Activated CD8-positive, alpha-beta memory T cell treated with anti-CD3 and anti-CD28 coated beads for 1 hour (primary cell): ENCODE measurements at places on chromosomes 5 and 9.

DNA sequence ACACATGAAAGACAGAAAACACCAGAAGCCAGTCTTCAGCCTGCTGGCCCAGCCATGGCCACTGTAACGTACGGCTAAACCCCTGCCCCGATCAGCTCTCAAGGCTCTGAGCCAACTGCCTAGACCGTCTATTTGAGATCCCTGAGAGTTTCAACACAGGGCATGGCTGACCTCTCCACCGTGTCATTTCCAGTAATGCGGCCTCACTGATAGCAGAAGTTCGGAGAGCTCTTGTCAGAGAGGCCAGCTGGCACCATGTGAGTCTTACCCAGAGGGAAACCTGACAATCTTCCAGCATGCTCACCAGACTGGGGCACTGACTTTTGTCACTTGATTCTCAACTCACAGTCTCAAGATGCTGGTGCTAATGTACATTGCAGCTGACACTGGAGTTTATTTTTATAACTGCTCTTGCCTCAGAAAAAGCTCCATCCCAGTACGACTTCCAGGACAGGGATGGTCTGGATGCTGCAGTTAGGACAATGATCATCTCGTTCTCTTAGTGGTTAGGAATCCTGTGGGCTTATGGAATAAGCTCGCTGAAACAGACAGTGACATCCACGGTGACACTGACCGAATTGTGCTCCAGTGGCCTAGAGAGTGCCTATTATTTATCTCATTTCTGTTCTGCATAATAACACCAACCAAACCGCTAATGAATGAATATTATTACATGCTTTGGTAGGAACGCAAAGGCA lies 372.7 kb downstream of the ICE1 start:
- no peak for DNase-seq

- DNase-seq = no peak
Observed at GRCh38 chr9:99431103-99431502, 209.0 kb downstream of the SEC61B start.

- DNase-seq = no peak
Observed at GRCh38 chr5:114500756-114501155, 138.9 kb downstream of the KCNN2 start.

DNA sequence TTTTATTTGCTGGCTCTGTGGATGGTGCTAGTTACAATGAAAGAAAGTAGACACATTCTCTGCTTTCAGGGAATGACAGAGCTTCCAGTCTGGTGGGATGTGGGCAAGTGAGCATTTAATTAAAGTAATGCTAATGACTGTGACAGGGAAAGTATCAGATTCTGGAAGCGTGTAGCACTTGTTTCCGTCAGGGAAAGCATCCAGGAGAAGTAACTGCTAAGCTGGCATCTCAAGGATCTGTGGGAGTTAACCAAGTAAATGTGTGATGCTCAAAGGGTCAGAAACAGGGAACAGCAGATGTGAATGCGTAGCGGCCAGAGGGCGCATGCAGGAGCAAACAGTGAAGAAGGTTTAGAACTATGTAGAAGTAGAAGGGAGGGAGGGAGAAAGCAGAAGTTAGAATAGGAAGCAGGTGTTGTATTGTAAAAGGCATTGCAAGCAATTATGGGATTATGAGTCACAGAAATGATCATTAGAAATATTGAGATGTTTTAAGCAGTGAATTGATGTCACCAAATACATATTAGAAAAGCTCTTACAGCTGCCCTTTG lies 12.2 kb downstream of the KLHL9 start:
- DNase-seq = no peak

DNA sequence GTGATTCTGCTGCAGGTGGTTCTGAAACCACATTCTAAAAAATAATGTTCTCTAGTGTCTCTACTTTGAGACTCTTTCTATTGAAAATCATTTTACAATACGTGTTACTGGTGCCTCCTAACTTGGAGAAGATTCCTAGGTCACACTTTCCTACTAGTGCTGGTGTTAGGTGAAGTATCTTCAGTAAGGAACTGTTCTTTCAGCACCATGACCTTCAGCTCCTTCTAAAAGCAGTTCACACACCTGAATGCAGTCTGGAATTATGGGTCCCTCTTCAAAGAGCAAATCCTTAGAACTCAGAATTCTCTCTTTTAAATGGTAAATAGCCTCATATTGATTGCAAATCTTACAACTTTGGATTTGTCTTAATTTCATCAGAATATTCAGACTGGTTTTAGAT lies 10.6 kb upstream of the DPYSL3 start:
- DNase-seq = no peak

- DNase-seq = no peak
Observed at GRCh38 chr5:40160435-40160834, 519.3 kb upstream of the PTGER4 start.

DNA sequence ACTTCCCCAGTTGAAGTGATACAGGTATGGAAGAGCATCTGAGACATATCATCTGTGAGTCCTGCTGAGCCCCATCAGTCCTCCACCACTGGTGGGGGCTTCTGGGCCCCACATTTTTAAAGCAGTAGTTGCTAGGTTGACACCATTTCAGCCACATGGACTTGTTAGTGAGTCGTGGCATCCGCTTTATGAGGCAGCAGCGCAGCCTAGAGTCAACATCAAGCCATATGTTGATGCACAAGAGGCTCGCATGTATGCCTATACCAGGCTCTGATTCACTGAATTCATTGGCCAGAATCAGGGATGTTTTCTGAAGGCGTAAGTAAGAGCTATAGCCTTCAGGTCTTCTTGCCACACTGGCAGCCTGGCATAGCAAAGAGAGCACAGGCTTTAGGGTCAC lies 26.8 kb downstream of the ZNF346 start:
- DNase-seq = no peak
